Osteocyte (in vitro differentiated cells): ENCODE measurements at places on chromosomes 7 and 10.

DNA sequence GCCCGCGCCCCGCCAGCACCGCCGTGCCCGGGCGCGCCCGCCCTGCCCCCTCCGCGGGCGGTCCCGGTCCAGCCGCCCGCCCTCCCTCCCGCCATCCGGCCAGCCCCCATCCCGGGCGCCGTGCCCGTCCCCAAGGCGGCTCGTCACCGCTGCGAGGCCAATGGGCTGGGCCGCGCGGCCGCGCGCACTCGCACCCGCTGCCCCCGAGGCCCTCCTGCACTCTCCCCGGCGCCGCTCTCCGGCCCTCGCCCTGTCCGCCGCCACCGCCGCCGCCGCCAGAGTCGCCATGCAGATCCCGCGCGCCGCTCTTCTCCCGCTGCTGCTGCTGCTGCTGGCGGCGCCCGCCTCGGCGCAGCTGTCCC is at the start of gene HTRA1:
HTRA1 (plus strand) TSS at position 187 of the 362 bp plus-strand sequence; CDS start at position 287, 100 bp downstream.
- peaks cover 19% of the 10 kb centered on the region for H3K36me3 ChIP-seq
- no peaks in the 10 kb centered on the region for H3K27me3 ChIP-seq
- peaks cover 61% of the 10 kb centered on the region for H3K4me1 ChIP-seq
- peak within 1 kb of the TSS; percentile 90 for H3K4me3 ChIP-seq
- peak; percentile 93 for DNase-seq

GRCh38 chr10:103382769-103383168 is 13.5 kb downstream of the ATP5MK start:
- no peaks in the 10 kb centered on the region for H3K27me3 ChIP-seq
- H3K4me3 ChIP-seq, result no peak overlapping the region
- no peaks in the 10 kb centered on the region for H3K4me1 ChIP-seq
- H3K36me3 ChIP-seq, result peaks cover 23% of the 10 kb centered on the region
- H3K27ac ChIP-seq, result no peak overlapping the region

GRCh38 chr7:99833289-99833877 is 5.6 kb downstream of the CYP3A43 start:
- no peaks in the 10 kb centered on the region for H3K36me3 ChIP-seq
- H3K27me3 ChIP-seq, result peaks cover 21% of the 10 kb centered on the region
- no peak for DNase-seq

DNA sequence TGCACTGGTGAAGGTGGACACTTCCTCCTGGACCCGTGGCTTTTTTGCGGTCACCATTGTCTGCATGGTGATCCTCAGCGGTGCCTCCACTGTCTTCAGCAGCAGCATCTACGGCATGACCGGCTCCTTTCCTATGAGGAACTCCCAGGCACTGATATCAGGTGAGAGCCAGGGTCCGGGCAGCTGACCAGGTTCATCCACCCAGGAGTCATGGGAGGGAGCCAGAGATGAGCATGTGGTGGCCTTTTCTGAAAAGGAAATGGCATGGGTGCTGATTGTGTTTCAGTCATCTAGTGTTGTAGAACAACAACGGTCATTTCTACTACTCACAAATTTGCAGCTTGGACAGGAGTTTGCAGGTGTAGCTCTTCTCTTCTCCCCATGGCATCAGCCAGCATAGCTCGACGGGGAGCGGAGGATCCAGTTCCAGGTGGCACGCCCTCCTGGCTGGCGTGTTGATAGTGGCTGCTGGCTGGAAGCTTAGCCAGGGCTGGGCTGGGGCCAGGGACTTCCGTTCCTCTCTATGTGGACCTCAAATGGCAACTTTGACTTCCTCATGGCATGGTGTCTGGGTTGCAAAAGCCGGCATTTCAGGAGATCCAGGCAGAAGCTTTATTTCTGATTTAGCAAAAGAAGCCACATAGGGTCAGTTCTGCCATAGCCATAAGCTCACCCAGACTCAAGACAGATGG is 32.7 kb downstream of the SLC29A3 start:
- peaks cover 3% of the 10 kb centered on the region for H3K27me3 ChIP-seq
- peaks cover 1% of the 10 kb centered on the region for H3K36me3 ChIP-seq
- H3K4me1 ChIP-seq, result no peaks in the 10 kb centered on the region
- DNase-seq, result no peak
- no peak overlapping the region for H3K27ac ChIP-seq
- H3K4me3 ChIP-seq, result no peak overlapping the region

DNA sequence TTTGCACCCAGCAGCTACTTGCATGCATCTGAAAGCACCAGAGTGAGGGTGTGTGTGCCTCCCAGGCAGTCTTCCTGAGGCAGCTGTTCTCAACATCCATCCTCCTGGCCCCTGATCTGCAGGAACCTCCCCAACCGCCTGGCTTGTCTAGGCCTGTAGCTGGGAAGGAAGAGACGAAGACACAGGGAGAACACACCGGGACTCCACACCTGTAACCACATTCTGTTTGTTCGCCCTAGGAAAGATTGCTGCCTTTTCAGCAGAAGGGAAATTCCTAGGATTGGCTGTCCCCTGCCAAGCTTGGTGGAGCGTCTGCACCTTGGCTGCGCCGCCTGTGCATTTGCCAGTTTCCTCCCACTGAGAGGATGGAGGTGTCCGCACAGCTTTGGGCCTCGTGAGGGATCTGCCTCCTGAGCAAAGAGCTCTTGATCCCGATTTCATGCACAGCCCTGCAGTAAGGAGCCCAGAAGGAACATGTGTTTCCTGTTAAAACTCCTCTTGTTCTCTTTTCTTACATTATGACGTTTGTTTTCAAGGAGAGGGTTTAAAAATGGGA is 154.6 kb downstream of the TPST1 start:
- H3K4me1 ChIP-seq, result peaks cover 26% of the 10 kb centered on the region
- H3K27ac ChIP-seq, result no peak overlapping the region
- H3K4me3 ChIP-seq, result no peak overlapping the region
- H3K27me3 ChIP-seq, result no peaks in the 10 kb centered on the region

GRCh38 chr7:6221340-6222319 is 50.8 kb downstream of the CYTH3 start:
- no peaks in the 10 kb centered on the region for H3K27me3 ChIP-seq
- H3K4me1 ChIP-seq, result peaks cover 62% of the 10 kb centered on the region
- no peak overlapping the region for H3K4me3 ChIP-seq
- H3K27ac ChIP-seq, result peak overlapping the region; percentile 23

- no peaks in the 10 kb centered on the region for H3K27me3 ChIP-seq
- DNase-seq, result no peak
- no peaks in the 10 kb centered on the region for H3K36me3 ChIP-seq
- H3K4me3 ChIP-seq, result no peak overlapping the region
- peaks cover 57% of the 10 kb centered on the region for H3K4me1 ChIP-seq
Observed at GRCh38 chr10:63711361-63711760, 190.2 kb downstream of the REEP3 start.

DNA sequence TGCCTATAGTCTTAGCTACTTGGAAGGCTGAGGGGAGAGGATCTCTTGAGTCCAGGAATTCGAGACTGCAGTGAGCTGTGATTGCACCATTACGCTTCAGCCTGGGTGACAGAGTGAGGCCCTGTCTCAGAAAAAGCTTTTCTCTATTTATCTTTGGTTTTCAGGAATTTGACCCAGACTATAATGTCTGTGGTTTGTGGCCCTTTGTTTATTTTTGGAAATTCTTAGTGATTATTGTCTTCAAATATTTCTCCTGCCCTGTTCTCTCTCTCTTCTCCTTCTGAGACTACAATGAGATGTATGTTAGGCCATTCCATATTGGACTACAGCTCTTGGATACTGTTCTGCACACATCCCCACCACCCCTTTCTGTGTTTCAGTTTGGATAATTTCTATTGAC is 4.7 kb downstream of the MUC12 start:
- H3K27me3 ChIP-seq, result peaks cover 20% of the 10 kb centered on the region
- no peaks in the 10 kb centered on the region for H3K36me3 ChIP-seq
- no peaks in the 10 kb centered on the region for H3K4me1 ChIP-seq
- no peak overlapping the region for H3K27ac ChIP-seq
- H3K4me3 ChIP-seq, result no peak overlapping the region
- DNase-seq, result no peak

- no peaks in the 10 kb centered on the region for H3K4me1 ChIP-seq
- no peak for DNase-seq
- no peaks in the 10 kb centered on the region for H3K27me3 ChIP-seq
- H3K27ac ChIP-seq, result no peak overlapping the region
Observed at GRCh38 chr10:51433949-51434475, 265.4 kb downstream of the CSTF2T start.

- no peaks in the 10 kb centered on the region for H3K27me3 ChIP-seq
- H3K4me3 ChIP-seq, result no peak overlapping the region
- H3K27ac ChIP-seq, result no peak overlapping the region
- peaks cover 5% of the 10 kb centered on the region for H3K36me3 ChIP-seq
- no peak for DNase-seq
Observed at GRCh38 chr7:129311429-129311828, 86.6 kb downstream of the AHCYL2 start.

DNA sequence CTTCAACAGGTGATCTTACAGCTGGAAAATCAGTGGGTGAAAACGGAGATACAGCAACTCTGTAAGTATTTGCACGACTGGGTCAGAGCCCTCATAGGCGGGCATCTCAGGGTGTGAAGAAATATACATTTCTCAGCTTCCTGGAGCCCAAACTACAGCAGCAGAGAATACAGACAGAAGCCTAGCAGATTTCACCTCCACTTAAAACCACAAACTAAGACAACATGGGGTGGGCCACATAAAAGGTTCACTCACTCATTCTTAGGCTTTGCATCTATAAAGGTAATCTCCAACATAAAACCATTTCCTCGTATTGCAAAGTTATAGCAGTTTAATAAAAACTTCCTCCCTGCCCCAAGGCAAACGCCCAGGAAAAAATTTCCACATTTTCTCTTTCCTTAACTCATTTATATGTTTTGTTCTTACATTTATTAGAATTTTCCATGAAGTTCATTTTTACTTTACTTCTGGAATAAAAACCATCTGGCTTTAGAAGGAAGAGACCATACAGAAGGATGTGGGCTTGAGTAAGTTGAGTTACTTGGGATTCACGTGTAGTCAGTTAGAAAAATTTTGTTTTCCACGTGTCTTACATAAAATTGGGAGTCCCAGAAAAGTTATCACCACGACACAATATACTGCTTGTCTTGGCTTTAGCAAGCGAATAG is 327.1 kb downstream of the FRMD4A start:
- DNase-seq, result no peak
- peak overlapping the region; percentile 46 for H3K4me3 ChIP-seq
- peaks cover 71% of the 10 kb centered on the region for H3K4me1 ChIP-seq
- no peaks in the 10 kb centered on the region for H3K27me3 ChIP-seq
- peaks cover 35% of the 10 kb centered on the region for H3K36me3 ChIP-seq

GRCh38 chr10:123527151-123527550 is 139.0 kb upstream of the GPR26 start:
- no peaks in the 10 kb centered on the region for H3K36me3 ChIP-seq
- no peaks in the 10 kb centered on the region for H3K27me3 ChIP-seq
- H3K4me3 ChIP-seq, result no peak overlapping the region
- no peak overlapping the region for H3K27ac ChIP-seq
- DNase-seq, result peak; percentile 30
- H3K4me1 ChIP-seq, result no peaks in the 10 kb centered on the region

DNA sequence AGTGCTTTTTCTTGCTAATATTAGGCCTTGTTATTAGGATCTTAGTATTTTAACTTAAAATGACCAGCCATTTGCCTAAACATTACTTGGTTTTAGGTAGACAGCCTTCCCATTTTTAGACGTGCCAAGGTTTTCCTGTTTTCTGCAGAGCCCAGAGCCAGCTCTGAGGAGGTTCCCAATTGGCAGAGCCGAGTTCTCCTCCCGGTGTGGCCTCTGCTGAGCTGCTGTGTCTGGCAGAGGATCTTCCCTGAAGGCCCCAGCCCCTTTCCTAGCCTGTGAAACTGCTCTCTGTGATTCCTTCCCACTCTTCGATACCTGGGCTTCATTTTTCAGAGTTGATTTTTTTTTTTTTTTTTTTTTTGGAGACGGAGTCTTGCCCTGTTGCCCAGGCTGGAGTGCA is 91.4 kb downstream of the EEPD1 start:
- H3K4me1 ChIP-seq, result no peaks in the 10 kb centered on the region
- no peak for DNase-seq
- H3K27me3 ChIP-seq, result no peaks in the 10 kb centered on the region
- H3K27ac ChIP-seq, result no peak overlapping the region
